ENCODE measurements at places on chromosomes 3 and 15.

DNA sequence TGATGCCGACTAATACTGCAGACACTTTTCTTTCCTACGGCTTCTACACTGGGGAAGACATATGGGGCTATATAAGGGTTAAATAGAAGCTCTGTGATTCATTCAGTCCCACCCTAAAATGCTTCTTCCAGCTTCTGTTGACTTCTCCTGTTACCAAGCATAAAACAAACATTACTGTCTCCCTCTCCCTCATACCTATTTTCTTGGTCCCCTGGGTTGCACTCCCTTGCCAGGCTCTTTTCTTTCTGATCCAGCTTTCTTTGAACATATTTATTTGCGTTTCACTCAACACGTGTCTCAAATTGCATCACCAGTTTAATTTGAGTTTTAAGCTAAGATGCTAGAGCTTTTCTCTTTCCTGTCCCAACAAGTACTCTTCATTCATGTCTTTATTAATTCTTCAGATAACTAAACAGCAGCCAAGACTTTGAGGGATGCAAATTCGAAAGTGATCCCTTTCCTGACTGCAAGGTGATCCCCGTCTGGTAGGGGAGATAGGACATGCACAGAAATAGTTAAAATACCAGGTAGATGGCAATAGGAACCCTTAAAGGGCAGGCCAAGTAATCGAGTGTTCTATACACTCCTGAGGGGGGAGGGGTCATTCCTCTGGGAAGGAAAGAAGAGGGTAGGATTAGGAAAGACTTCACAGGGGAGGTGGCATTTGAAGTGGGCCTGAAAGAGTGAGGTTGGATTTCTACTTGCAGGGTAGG is 198.6 kb upstream of the BCL6 start:
- DNase-seq = no peak

DNA sequence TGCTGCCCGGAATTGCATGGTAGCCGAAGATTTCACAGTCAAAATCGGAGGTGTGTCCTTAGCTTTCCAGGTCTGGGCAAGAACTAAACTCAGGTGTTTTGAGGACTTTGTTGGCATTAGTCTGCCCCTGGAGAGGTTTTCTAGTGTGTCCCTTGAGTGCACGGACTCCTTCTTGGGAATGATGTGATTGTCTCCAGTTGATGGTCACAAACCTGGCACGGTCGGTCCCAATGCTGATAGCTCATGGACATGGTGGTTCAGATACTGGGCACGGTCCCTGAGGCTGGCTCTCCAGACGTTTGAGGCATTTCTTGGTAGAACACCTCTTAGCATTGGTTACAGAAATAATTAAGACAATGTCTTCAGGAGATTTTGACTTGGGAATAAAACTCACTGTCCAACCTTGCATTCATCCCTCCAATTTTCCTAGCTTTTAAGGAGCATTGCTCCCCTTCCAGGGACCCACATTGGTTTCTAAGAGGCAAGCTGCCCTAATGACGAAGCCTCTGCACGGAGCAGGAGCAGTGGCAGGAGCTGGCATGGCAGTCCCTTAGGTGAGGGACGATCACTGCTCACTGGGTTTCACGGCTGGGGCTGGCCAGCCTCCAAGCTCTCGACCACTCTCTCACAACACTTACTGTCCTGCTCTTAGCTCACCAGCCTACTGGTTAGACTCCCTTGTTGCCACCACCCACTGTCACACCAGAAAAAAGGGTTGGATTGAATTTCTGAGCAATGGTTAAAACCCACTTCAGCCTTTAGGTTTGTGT is 68.1 kb downstream of the PGPEP1L start:
- DNase-seq = no peak

GRCh38 chr15:82874267-82874666 is 64.8 kb downstream of the WHAMM start:
- DNase-seq = no peak

DNA sequence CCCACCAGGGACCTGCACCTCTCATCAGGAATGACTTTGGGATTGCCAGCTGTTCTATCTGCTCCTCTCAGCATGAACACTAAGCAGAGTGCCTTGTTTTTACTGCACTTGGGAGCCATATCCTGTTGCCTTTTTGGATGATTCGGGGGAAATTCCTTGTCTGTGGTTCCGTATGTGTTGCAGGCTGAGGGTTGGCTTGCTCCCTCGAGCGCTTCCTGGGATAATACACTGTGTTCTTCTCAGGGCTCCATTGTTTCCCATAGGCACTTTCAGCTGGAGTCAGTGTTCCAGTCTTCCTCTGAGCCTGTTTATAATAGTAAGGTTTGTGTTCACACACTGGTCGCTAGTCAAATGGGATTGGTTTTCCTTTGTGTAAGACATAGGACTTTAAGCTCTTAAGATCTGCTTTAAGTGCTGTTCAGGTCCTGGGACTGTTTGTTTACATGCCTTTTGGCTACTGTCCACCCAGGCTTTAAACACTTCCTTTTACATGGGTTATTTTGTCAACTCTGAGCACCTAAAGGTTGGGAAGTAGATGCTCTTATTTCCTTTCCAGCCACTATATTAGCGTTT is 23.4 kb downstream of the BOC start:
- DNase-seq = peak; percentile 19

DNA sequence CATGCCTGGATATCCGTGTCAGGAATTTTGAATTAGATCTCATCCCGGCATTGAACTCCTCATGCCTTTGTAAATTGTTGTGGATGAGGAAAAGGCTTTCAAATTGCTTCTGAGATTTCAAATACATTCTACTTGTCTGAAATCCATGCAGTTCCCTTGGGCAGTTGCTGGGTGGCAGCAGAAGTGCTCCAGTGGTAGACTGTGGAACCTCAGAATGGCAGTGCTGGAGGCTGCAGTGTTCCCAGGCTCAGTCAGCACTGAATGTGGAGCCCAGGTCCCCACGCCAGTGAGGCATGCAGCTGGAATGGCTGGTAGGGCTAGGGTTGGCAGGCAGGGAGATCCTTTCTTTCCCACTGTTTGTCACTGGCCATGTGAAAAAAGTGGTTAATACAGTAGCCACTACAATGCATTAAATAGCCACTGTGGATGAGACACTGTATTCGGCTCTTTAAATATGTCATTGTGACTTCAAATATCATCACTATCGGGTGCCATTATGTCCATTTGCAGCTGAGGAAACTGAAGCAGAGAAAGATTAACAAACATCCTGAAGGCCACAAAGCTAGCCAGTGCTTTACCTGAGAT is 98.6 kb downstream of the TPRG1 start:
- peak; percentile 43 for DNase-seq

GRCh38 chr3:10511809-10512494 is 6.6 kb upstream of the ATP2B2 start:
- DNase-seq = no peak

GRCh38 chr3:135806317-135806716 is 159.2 kb upstream of the PPP2R3A start:
- peak; percentile 8 for DNase-seq

- no peak for DNase-seq
Observed at GRCh38 chr3:28077572-28077971, 163.8 kb upstream of the CMC1 start.

Measured in midbrain (tissue), 1 donor.